ENCODE measurements at places on chromosomes 2 and 18. TPM values are rescaled to one million over a fixed set of nuclear protein-coding genes. Genes with fewer than 3 reads are reported as not detected.

The LOXL3 gene
- total RNA-seq, result 1.6 TPM

The FLACC1 gene
- not detected for total RNA-seq

The DNAJC10 gene
- total RNA-seq, result 113 TPM

The NETO1 gene
- 0.47 TPM for total RNA-seq

The FIGN gene
- total RNA-seq, result 0.70 TPM

The PHOSPHO2 gene
- total RNA-seq, result 3.0 TPM

The SIX3 gene
- not detected for total RNA-seq

The SFTPB gene
- total RNA-seq, result not detected

The KCNG2 gene
- not detected for total RNA-seq

The CEP192 gene
- total RNA-seq, result 15.5 TPM

The UCN gene
- 2.1 TPM for total RNA-seq

The AQP12A gene
- total RNA-seq, result not detected

The SCYGR5 gene
- total RNA-seq, result not detected

The DIPK1C gene
- total RNA-seq, result not detected

The RAX gene
- not detected for total RNA-seq

The KIDINS220 gene
- total RNA-seq, result 18.4 TPM

The ABCB11 gene
- total RNA-seq, result not detected

Measured in hair follicular keratinocyte (primary cell).